Mucosa of gallbladder (tissue), 1 donor: ENCODE measurements at places on chromosomes 7 and 10.
A peak's percentile ranks its signal among the peaks of the same experiment; 100 is the strongest.

- DNase-seq, result no peak
These were observed 1.6 kb upstream of the SGPL1 start for GRCh38 chr10:70814126-70814525.

DNA sequence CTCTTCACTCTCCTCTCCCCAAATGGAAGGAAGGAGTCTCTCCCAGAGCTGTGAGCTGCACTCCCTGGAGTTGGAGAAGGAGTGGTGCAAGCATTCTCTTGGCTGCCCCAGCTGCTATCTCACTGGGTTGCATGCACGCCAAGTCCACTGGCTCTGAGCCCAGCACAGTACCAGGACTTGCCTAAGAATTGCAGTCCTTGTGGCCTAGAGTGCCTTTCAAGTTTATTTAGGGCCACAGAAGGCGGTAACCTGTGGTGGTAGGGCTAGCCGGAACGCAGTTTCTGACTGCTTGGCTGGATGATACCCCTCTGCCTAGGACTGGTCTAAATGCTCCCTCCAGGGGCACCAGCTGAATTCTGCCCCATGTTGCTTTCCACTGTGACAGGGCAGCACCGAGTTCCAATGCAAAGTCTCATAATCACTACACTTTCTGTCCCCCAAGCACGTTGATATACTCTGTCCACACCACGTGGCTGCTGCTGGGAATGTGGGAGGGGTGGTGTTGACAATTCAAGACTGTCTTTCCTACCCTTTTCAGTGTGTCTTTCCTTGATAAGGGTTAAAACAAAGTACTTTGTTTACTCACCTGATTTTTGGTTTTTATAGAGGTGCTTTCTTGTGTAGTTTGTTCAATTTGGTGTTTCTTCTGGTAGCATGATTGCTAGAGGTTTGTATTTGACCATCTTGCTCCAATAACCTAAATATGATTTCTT lies 57.0 kb downstream of the PHTF2 start:
- DNase-seq, result no peak

- DNase-seq, result no peak
These were observed 96.6 kb downstream of the TPST1 start for GRCh38 chr7:66301737-66302136.

DNA sequence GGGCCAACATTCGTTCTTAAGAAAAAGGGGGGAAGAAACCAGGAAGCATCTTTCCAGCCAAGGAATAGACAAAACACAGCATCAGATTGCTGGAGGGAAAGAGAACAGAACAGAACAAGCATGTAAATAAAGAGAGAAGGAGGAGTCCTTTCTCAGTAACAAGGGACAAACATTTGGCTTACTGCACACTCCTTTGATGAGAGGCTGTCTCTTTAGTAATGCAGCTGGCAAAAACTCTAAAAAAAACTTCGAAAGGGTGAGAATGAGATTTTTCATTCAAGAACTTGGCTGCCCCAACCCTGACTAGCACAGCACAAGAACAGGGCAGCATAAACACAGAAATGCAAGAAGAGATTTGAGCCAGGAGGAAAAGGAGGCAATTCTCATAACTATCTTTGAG lies 38.9 kb upstream of the IL6 start:
- DNase-seq, result no peak

DNA sequence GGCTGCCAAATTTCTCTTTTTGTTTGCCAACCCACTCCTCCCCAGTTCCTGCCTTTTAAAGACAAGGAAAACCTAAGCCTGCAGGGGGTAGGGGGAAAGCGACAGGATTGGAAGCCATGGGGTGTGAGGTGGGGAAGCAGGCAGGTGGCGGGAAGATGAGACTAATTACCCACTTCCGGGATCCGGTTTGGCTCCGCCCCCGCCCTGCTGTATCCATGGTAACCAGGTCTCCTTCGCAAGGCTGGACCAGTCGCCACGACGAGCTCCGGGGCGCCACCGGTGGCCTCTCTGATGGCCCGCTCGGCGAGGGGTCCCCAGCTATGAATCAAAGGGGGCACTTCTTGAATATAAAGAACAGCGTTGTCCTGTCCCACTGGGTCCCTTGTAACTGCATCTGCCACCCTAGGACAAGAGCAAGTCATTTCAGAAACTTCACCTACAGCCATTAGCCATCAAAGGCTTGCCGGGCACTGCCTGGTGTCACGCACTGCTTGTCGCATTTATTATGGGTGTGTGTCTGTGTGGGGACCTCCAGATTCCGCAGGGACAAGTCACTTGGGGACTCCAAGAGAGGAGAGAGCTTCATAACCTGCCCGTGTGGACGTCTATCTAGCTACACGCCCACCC lies 55.4 kb upstream of the LMTK2 start:
- DNase-seq, result no peak

DNA sequence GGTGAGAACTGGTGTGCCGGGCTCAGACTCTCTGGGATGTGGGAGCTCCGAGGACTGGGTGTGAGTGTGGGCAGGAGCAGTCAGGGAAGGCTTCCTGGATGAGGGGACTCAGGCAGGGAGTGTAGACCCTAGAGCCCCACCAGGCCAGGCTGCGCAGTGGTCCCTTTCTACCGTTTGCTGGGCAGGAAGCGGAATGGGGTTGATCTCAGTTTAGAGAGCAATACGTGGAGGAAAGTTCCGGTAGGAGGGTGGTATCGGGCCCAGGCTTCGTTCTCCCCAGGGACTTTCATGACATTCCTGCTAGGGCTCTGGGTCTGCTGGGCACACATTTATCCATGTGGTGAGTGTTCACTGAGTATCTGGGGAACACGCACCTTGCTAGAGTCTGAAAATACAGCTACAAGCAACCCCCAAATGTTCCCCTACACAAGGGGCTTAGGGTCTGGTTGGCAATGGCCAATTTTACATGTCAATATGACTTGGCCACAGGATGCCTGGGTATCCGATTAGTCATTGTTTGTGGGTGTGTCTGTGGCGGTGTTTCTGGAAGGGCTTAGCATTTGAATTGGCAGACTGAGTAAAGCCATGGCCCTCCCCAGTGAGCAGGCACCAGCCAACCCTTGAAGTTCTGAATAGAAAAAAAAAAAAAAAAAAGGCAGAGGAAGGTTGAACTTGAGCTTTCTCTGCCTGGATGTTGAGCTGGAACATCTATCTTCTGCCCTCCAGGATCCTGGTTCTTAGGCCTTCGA lies 20.8 kb downstream of the GHRHR start:
- DNase-seq, result peak; percentile 70

DNA sequence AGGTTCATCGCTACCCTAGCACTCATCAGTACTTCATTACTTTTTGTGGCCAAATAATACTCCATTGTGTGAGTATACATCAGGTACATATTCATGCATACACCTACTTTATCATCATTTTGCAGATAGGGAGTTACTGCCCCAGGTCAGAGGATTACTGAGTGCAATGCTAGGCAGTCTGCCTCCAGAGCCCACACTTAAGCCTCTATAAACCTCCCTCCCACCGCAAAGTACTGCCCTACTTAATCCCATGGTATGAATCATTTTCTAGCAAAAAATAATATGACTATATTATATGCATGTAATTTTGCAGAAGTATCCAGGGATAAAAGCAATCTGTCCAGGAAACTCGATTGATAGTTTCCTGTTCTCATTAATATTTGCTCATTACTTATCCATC lies 194.3 kb downstream of the GRID1 start:
- no peak for DNase-seq

DNA sequence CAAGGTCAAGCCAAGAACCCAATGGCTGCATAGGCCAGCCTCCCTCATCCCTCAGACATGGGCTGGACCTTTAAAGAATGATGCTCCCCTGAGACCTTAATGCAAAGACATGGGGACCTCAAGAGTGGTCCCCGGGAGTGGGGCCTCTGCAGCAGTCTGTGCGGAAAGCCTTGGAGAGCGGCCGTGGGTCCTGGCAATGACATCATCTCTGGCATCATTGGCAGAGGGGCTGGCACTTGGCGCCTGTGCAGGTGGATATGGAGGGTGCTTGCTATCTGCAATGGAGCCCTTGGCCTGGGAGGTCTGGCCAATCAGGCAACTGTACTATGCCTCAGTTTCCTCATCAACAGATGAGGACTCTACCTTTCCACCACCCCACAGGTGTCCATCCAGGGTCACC lies 365.5 kb upstream of the MKI67 start:
- DNase-seq, result no peak

DNA sequence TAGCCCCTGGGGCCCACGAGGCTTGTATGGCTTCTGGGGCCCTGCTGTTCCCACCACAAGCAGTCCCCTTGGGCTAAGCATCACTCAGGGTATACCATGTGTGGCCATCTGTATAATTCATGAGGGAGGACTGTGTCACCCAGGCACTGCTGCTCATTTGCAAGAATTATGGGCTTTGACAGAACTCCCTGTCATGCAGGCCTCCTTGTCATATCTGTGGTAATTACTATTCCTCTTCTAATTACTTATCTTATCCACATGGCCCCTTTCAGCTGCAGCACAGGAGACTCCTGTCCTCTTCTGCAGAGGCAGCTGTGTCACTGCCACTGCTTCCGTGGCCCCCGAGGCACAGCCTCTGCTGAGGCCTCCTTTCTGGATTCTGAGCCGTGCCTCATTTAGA lies 46.3 kb downstream of the LRMDA start:
- DNase-seq, result no peak

GRCh38 chr10:73995035-73995358 lies 2.9 kb upstream of the VCL start:
- DNase-seq, result no peak

- no peak for DNase-seq
These were observed 6.6 kb upstream of the PON1 start for GRCh38 chr7:95330961-95331337.

DNA sequence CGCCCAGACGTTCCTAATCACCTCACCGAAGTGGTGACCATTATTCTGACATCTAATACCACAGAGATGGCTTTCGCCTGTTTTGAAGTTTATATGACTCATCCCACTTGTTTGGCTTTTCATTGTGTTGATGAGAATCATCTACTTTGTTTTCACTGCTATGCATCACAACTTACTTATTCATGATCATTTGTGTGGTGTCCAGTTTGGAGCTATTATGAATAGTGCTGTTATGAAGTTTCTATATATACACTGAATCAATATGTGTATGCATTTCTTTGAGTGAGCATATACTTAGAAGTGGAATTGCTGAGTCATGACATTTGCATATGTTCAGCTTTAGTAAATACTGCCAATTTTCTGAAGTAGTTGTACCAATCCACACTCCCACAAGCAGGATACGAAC lies 38.6 kb upstream of the TNKS2 start:
- DNase-seq, result no peak

- DNase-seq, result no peak
These were observed 273.7 kb downstream of the CCDC3 start for GRCh38 chr10:12727832-12728215.

GRCh38 chr10:90738885-90739284 lies 119.0 kb downstream of the HTR7 start:
- DNase-seq, result no peak

GRCh38 chr7:27958933-27959548 lies 219.1 kb downstream of the TAX1BP1 start:
- DNase-seq, result no peak

DNA sequence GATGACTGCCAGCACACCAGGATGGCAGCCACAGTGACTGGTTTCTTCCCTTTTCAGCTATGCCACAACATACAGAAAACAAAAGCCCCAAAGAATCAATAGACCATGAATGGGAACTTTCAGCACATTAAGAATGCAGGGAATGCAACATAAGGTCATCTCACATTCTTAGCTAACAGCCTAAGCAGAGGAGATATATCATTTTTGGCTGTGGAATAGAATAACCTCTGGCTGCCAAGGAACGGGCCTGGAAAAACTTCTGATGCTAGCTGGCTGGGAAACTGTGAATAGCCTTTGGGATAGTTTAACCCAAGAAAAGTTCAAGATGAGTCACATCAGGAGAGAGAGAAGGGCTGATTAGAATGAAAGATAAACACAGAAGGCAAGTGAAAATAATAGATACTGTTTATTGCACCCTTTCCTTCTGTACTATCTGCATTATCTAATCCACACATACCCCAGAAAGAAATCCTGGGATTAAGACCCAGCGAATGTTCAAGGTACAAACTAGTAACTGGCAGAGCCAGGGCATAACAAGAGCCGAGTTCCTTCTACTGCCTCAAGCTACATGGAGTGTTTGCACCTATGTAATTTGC lies 169.2 kb downstream of the SEMA3A start:
- DNase-seq, result no peak

DNA sequence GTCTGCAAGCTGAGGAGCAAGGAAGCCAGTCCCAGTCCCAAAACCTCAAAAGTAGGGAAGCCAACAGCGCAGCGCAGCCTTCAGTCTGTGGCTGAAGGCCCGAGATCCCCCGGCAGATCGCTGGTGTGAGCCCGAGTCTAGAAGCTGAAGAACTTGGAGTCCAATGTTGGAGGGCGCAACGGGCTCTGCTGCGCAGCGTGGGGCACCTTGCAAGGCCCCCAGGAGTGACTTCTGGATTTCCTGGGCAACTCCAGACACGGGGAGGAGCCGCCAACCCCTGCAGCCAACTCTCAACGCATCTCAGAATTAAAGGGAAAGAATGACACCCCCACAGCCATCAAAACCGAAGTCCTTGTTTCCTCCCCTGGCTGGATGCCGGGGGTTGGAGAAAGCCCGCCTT lies 18.8 kb upstream of the PROSER2 start:
- DNase-seq, result no peak

DNA sequence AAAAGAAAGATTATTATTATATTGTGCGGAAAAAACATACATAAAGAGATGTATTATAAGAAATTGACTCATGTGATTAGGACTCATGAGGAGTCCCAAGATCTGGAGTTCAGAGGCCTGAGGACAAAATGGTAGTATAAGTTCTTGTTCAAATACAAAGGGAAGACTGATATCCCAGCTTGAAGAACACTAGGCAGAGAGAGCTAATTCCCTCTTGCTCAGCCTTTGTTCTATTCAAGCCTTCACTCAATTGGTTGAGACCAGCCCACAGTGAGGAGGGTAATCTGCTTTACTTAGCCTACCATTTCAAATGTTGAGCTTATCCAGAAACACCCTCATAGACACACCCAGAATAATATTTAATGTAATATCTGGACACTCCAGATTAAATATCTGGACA lies 1683.8 kb downstream of the REEP3 start:
- DNase-seq, result no peak

DNA sequence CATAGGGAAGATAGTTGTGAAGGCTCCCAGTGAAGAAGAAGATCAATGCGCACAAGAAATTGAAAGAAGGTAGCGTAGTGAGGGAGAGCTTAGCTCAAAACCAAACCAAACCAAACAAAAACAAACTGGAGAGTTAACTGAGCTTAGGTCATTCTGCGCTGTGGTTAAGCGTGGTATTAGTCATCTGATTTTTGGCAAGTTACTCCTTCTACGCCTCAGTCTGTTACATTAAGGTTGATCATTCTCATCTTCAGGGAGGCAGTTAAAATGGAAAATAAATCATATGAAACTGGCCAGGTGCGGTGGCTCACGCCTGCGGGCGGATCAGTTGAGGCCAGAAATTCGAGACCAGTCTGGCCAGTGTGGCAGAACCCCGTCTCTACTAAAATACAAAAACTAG lies 259.7 kb downstream of the EXOC4 start:
- no peak for DNase-seq

GRCh38 chr7:27312820-27313219 lies 70.2 kb downstream of the EVX1 start:
- DNase-seq, result no peak

GRCh38 chr7:113142385-113143119 lies 24.2 kb upstream of the SMIM30 start:
- DNase-seq, result no peak

- DNase-seq, result no peak
These were observed 18.7 kb downstream of the TSPAN15 start for GRCh38 chr10:69469976-69470375.
